ENCODE measurements at places on chromosomes 2 and 18.

DNA sequence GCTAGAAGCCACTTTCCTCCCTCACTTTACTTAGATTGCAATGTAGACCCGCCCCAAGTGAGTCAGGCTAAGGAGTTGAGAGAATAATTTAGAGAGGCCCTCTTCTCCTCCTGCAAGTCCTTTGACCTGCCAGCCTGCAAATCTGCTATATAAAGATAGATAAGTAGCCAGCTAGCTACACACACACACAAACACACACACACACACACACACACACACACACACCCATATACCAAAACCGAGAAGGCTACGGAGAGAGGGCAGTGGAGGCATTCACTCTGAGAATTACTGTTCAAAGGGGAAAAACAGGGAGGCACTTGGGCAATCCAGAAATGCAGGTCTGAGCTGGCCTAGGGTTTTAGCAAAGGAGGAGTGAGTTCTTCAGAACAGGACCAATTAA is 23.0 kb upstream of the SMAD7 start:
- DNase-seq: no peak

GRCh38 chr2:69131983-69132675 is 119.2 kb downstream of the ANTXR1 start:
- no peak for DNase-seq

DNA sequence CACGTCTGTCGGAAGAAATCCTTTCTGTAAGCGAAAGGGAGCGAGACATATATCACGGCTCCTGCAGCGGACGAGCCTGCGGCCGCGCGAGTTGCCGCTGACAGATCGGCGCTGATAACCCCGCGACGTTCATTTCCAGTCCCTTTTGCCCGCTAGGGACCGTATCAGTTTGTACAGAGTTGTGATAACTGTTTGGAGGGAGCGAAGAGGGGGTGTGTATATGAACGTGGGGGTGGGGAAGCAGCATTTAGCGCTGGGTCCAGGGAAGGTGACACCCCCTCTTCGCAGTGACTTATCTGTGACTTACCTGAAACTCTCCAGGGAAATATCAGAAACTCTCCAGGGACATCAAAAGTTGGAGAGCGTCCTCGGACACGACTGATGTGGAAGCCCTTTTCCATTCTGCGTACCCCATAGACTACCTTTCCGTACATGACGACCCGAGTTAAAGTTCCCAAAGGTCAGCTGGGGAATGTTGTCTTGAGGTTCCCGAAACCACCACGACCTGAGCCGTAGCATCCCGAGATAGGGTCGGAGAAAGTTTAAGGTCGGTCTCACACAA is 948 bp upstream of the GATA6 start:
- no peak for DNase-seq

DNA sequence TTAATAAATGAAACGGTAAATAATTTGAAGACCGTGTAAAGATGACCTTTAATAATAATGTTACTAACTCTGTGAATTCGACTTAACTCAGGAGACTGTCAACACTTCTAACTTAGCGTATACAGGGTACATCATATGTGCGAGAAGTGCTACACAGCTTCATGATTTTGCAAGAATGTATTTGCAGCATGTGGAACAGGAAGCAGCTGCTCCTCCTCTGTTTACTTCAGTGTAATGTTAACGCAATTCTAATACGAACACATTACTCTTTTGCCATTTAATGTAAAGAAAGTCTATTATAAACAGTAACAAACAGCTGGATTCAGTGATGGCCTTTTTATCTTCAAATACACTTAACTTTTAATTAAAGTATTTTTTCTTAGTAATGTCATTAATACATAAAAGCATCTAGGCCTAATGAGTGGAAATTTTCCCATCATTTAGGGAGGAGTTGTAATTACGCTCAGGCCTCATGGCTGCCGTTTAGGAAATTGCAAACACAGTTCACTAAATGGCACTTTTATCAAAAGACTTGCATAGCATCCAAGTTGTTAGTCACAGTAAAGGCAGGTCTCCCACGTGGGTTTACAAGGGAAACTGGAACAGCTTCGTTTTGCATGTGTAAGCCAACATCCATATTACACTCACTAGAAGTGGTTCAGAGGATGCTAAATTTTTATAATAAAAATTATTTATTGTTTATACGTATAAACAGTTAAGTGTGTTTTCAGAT is 635.7 kb downstream of the FBXO15 start:
- DNase-seq: no peak

DNA sequence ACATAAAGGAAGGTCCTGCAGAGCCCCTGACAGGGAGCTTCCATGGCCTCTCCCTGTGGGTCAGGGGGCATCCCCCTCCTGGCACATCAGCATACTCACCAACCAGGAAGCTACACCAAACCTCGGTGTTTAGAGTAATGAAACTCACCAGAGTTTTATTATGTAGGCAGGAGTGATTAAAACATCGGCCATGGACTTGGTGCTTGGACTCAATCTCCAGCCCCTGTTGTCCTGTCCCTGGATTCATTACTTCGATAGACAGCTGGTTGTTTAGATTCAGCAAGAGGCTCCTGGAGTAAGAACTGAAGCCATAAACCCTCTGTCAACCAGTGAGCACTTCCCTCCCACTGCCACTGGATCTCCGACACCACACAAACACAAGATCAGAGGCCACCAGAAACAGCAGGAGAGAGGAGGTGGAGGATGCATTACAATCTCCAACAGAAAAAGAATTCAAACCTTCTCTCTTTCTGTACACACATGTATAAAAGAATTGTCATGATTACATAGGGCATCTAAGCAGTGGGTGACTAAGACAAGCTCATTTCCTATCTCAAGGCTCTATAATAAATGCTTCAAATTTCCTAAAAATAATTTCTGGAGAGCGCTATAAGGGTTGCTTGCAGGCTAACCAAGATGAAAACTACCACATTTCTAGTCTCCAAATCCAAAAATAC is 27.2 kb downstream of the TBC1D8 start:
- no peak for DNase-seq

- no peak for DNase-seq
Measured at GRCh38 chr18:5103693-5104092, 93.4 kb downstream of the AKAIN1 start.

DNA sequence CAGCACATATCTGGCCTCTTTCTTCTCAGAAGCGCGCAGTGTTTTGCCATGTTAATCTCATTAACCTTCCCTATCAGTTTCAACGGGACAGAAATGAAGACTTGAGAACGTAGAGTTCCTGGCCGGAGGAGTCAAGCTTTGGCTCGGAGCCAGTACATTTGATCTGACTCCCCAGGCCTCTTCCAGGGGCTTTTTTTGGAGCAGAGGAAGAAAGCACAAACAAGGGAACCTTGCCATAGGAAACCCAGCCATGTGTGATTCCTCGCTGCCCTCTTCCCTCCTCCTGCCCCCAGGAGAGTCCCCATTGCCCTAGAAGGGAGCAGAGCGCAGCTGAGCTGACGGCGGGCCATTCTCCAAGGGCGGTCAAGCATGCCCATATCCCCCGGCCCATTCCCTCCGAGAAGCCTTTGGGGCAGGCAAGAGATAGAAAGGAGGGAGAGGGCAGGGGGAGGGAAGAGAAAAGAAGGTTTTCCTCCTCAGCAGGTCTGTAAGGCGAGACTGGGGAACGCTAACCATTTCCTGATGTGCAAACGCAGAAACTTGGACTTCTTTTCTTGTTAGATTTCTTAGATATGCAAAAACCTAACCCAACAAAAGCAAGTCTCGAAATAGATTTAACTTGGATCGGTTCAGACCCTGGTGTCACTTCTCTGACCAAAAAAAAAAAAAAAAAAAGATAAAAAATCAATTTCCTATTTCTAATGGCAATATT is 63.7 kb upstream of the POU3F3 start:
- DNase-seq: no peak

DNA sequence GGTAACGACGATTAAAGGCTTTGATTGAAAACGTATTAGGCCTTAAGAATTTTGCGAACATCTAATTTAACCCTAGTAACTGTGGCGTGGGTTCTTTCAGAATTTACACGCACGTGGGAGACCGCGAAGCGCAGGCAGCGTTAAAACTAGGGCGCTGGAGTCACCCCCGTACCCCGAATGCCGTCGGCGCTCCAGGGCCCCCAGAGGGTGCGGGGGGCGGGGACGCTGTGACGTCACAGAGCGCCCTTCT is 673 bp upstream of the SMCHD1 start:
- no peak for DNase-seq

DNA sequence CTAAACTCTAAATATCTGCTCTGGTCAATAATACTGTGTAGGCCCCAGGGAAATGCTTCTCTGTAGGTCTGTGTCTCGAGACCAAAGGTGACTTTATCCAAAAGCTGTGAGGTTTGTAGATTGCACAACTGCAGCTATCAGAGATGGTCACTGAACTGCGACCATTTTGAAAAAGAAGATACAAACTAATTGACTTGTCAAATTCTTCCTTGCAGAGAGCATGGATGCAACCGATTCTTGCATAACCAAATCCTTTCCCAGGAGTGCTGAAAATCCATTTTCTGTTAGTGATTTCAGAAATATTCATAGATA is 155.8 kb downstream of the SH3BP4 start:
- no peak for DNase-seq

DNA sequence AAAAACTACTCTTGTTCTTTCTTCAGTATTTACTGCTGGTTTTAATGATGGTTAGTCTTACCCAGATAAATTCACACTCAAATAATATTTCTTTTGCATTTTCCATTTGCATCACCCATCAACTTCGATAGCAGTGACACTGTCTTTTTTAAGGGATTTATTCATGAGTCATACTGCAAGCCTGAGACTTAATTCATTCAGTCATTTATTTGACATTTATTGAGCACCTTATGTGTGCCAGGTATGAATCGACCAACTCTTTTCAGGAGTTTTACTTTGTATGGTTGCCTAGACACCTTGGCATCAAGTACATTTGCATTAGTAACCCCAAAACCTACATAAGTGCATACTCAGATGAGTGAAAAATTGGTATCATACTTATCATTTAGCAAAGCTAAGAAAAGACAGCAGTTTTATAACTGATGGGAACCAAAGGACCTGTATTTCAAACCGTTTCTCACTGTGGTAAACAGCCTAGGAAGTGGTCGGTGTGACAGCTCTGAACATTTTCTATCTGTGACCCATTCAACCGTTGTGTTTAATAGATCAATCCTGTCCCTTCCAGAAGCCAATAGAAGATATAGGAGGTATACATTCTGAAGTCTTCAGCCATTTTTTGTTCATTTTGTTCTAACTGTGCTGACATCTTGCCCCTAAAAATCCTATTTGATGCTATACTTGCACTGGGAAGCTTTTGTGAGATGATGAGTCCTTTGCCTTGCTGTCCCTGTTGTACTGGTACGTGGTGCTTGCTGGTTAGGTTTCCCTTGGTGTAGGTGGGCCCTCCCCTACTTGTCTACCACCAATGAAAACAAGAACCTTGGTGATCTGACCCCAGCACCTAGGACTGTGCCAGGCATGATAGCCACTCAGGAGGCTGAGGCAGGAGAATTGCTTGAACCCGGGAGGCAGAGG is 484.7 kb upstream of the RAB12 start:
- no peak for DNase-seq

- DNase-seq: no peak
Measured at GRCh38 chr2:146388757-146389156, 1456.1 kb upstream of the ACVR2A start.

- no peak for DNase-seq
Measured at GRCh38 chr2:227010433-227010832, 153.6 kb downstream of the COL4A4 start.

DNA sequence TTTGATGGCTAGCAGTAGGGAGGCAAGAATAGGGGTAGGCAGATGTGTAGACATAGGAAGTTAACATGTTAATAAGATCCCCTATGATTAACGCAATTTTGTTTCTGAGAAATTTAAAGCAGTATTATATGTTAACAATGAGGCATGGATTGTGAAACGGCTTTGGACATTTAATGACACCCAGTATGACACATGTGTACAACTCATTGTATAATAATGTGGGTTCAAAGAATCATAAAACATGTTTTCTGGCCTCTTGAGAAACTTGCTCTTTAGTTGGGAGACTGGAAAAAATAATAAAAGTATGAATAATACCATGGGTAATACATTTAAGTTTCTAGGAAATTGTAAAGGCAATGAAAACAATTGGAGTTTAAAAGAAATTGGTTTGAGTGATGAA is 332.1 kb upstream of the CDH20 start:
- DNase-seq: no peak

GRCh38 chr2:79041032-79041448 is 15.5 kb downstream of the REG3G start:
- DNase-seq: no peak

DNA sequence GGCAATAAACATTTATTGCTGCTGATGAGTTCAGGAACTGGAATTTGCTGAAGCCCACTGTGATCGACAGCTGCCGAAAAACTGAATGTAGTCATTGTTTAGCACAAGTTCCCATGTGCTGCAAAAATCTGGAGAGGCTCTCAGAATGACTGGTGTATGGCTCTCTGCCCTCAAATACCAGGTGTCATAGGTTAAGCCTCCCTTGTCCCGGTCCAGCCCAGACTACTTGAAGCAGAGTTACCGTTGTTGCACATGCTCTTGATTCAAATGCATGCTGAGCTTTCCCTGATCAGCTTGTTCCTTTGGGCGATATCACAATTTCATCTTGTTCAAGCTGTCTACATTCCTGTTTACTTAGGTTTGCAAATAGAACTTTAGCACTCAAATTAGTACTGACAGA is 625.2 kb downstream of the CPS1 start:
- DNase-seq: no peak

- DNase-seq: no peak
Measured at GRCh38 chr2:43798300-43798699, 24.5 kb downstream of the DYNC2LI1 start.

DNA sequence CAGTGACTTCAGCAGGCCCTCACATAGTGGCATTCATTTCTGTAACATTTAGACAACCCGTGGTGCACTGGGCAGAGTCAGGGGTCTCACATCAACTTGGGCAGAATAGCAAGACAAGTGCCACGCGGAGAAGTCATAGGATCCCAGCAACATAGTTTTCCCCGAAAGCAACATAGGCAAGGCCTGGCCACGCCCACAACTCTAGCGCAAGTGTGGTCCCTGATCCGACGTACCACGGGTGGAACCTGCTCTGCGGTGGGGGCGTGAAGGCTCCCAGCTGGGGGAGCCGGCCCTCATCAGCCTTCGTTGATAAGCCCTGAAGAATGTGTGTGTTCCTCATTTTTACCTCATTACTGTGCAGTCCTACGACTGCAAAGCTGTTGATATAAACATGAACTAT is 261.2 kb downstream of the EIPR1 start:
- no peak for DNase-seq

All from stimulated activated CD4-positive, alpha-beta T cell treated with anti-CD3 and anti-CD28 coated beads, Interleukin-1b, Interleukin-23, amount 100 ng/mL, for 24 hours (primary cell).